Effector memory CD8-positive, alpha-beta T cell (primary cell): ENCODE measurements at places on chromosomes 11 and 22.

DNA sequence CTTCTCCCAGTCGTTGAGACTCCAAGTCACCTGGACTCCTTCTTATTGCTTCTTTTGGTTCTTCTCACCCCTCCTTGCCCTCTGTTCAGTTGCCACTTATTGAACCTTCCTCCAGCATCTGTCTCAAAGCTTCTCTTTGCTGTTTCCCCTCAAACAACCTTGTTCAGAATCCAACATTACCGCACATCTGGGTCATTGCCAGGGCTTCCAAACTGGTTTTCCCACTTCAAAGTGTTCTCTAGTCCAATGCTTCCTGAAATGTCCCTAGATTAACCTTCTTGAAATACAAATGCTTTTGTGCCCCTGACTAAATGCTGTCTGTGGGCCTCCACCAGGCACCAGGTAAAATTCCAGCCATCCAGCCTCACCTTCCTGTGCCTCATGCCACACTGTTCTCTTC lies 100.8 kb upstream of the TTC12 start:
- no peak for DNase-seq

DNA sequence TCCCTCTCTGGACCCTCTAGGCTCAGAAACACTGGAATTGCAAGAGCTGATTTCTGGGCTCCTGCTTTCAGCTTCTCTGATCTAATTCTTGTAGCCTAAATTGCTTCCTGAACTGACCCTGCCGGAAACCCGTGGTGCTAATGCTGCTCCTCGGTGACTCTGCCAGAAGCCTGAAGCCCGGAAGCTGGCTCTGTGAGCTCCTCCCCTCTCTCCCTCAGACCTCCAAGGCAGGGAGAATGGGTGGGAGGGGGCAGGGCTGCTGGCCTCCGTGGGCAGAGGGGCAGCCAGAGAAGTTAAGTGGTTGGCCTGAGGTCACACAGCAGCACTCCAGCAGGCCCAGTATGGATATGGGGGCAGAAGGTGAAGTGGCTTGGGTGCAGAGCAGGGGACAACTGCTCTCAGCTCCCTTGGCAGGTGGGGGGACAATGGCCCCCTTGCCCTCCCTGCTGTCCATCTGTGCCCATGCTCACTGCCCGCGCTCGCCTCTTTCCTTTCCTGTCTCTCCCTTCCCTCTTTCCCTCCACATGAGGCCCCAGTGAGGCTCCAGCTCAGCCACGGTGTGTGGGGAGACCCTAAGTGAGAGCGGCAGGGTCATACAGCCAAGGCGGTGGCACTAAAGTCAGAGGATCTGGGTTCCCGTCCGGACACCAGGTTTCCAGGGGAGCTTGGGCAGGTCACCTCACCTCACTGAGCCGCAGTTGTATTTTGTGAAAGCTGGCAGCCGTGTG lies 16.2 kb downstream of the CAPN5 start:
- peak; percentile 20 for DNase-seq

- DNase-seq, result no peak
Observed at GRCh38 chr11:128853559-128853958, 13.5 kb downstream of the KCNJ1 start.

- DNase-seq, result no peak
Observed at GRCh38 chr22:27903805-27904473, 15.1 kb downstream of the PITPNB start.

- DNase-seq, result peak; percentile 46
Observed at GRCh38 chr11:134033696-134034491, 35.0 kb upstream of the JAM3 start.

- no peak for DNase-seq
Observed at GRCh38 chr11:17558025-17558780, 11.1 kb downstream of the OTOG start.

DNA sequence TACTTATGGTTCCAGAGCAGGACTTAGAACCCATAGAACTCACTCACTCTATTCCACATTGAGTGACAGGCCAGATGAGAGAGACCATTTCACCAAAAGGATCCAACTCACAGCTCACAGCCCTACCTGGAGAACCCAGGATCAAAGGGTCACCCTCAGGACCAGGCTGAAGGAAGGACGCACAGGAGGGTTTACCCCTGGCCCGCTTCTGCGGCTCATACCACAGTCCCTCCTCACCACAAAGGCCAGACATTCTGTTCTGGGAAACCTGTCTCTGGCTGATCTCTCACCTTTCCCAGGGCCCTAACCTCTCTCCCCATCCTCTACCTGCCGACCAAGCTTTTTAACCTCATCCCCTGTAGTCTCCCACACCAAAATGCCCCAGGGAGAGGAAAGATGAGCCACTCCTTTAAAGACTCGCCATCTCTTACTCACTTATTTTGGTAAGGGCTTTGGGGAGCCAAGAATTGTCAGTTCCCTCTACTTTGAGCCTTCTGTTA lies 4.7 kb downstream of the FOSL1 start:
- no peak for DNase-seq

DNA sequence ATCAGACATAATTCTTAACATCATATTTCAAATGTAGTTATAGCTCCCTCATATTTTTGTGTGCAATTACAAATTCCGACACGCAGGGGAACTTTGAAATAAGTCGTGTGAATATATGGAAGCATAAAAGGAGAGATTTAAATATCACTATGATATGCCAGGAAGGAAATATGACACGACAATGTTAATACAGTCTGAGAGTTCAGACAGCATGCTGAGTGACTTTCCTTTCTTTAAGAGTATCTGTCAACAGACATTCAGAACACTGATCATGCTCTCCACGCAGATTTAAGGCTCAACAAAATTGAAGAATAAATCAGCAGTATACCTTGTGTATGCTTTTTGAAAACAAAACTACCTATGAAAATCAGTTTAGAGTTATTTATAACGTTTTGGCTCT lies 232.6 kb upstream of the CARD18 start:
- DNase-seq, result no peak

DNA sequence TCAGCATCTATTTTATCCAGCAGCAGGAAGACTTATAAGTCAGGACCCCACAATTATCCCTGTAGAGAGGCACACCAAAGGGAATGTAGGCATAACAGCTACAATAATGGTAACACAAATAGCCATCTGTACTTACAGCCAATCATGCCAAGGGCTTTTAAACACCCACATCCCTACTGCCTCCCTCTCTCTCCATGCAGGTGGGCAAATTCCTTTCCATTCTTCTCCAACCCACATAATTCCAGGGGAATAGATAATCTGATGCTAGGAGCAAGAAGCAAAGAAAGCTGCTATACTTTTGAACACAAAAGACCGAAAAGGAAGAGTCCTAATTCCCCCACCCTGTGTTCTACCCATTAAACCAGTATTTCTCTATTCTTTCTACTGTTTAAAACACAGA lies 46.7 kb downstream of the RBFOX2 start:
- DNase-seq, result no peak
